ENCODE measurements at places on chromosomes 16 and 17.

DNA sequence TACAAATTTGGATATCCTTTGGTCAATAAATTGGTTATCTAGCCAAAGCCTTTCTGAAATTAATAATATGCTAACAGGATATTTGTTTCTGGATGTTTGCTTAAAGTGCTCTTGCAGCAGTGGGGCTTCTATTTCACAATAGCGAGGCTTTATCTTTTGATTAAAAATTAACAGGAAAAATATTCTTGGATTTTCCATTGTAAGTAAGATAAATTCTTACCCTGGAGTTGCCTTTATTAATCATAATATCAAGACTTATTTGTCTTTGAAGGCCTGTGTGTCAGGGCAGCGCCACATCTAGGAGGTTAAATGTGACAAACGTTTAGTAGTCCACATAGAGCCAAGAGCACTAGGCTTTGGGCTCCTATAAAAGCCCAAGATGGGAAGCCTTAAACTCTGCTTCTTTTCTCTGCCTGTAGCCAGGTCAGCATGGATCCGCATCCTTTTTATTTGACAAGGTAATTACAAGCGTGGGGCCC lies 5.3 kb downstream of the TMEM97 start:
- no peak for DNase-seq

DNA sequence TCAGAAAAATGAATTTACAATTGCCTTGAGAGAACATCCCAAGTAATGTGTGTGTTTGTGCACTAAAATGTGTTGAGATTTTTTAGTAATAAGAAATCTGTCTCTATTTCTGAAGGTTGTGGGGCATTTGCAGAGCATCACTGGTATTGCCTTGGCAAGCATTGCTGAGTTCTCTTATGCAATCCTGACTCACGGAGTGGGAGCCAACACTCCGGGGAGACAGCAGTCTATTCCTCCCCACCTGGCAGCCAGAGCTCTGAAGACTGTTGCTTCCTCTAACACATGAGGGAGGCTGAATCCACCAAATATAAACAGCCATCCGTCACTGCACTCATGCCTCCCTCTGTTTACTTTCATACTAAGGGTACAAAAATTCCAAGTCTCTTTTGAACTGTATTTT lies 10.6 kb downstream of the CNTD1 start:
- DNase-seq, result no peak

DNA sequence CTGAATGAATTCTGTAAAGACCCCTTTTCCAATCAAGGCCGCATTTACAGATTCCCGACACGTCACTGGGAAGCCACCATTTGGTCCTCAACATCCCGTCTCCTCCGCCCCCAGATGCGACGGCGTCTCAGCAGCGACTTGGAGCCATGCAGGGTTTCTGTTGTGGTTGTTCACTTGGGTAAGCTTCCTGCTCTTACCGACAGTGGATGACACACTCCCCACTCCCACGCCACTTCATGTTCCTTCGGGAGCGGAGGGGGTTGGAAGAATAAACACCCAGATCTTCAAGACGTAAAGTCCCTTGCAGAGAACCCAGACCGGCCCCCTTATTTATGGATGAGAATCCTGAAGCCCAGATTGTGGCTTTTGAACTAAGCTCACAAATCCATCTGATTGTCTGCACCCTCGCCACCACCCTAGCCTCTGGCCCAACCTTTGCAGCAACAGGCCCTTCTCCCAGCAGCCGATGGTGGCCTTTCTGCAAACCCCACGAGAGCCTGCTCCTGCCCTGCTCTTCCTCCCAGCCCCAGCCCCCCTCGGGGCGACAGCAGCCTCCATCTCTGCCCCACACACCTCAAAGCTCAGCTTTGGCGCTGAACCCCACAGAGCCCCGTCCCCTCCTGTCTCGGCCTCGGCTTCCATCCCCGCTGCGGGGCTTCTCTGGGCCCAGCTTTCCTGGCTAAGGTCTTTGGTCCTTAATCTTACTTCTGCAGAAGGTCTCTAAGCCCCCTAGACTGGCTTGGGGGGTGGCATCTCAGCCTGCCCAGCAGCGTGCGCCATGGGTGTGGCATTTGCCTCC lies 19.0 kb upstream of the OSGIN1 start:
- DNase-seq, result no peak

GRCh38 chr17:79504181-79504605 lies 106.7 kb downstream of the RBFOX3 start:
- DNase-seq, result no peak

GRCh38 chr17:17928398-17929287 lies 43.6 kb downstream of the TOM1L2 start:
- no peak for DNase-seq

DNA sequence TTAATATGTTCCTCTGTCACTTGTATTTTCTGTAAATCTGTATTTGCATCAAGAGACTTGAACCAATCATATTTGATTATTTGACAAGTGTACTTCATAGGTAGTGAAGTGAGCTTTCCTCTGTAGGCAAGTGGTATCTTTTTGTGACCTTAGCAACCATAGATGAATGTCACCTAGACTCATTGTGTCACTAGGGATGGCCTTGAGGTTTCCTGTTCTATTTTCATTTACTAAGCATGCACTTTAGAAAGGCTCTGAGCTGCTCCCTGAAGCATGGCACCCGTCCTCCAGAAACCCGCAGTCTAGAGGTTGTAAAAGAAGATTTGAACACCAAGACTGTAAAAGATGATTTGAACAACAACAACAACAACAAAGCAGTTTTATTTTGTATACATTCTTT lies 151.7 kb downstream of the PRKCB start:
- DNase-seq, result no peak

GRCh38 chr17:6505425-6506142 lies 50.8 kb downstream of the PITPNM3 start:
- DNase-seq, result no peak

GRCh38 chr16:51898872-51899271 lies 648.1 kb downstream of the TOX3 start:
- no peak for DNase-seq

DNA sequence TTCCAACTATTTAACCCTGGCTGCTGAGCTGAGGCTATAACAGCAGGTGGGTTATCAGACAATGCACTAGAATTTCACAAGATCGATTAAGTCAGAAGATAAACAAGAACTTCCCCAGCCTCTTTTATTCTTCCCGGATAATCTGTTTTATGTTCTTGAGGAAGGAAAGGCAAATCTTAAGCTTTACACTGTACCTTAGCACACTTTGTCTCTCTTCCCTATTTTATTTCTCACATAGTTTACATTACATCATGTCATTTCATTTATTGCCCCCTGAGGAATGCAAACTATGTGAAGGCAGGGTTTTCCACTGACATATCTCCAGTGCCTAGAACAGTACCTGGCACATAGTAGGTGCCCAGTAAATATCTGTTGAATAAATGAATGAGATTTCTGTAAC lies 139.6 kb downstream of the SKAP1 start:
- no peak for DNase-seq

DNA sequence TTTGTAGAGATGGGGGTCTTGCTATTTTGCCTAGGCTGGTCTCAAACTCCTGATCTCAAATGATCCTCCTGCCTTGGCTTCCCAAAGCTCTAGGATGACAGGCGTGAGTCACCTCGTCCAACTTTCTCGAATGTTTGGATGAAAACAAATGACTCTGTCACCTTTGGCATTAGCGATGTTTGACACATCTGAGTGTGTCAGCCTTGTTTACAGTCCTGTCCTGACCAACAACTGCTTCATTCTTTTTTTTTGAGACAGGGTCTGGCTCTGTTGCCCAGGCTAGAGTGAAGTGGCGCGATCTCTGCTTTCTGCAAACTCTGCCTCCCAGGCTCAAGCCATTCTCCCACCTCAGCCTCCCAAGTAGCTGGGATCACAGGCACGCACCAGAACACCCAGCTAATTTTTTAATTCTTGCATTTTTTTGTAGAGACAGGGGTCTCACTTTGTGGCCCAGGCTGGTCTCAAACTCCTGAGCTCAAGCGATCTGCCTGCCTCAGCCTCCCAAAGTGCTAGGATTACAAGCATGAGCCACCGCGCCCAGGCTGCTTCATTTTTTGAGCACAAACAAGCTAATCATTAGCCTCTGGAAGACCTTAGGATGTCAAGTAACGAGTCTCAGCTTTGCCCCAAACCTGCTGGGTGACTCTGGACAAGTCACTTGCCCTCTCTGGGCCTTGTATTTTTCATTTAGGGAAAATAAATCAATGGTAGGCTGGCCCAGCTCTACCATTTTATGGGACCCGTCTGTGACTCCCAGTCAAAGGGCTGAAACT lies 7.4 kb downstream of the MYH11 start:
- no peak for DNase-seq

DNA sequence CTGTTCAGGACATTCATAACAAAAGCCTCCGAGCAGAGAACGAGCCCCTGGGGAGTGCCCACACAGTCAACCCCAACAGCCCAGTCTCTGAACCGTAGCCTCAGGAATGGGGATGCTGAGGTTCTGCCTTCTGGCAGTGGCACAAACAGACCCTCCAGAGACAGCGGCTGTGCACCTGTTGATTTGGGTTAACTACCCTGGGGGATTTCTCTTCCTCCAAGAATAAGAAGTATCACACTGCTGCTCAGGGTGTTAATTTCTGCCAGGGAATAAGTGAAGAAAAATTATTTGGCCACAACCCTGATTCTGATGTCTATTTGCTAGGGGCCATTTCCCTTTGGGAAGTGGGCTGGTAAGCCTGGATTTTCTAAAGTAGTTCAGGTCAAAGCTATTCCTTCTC lies 51.0 kb upstream of the PIRT start:
- no peak for DNase-seq

All from CD4-positive, alpha-beta T cell treated with Interleukin-15 for 4 hours (primary cell).